ENCODE measurements at places on chromosomes 2 and 18.

DNA sequence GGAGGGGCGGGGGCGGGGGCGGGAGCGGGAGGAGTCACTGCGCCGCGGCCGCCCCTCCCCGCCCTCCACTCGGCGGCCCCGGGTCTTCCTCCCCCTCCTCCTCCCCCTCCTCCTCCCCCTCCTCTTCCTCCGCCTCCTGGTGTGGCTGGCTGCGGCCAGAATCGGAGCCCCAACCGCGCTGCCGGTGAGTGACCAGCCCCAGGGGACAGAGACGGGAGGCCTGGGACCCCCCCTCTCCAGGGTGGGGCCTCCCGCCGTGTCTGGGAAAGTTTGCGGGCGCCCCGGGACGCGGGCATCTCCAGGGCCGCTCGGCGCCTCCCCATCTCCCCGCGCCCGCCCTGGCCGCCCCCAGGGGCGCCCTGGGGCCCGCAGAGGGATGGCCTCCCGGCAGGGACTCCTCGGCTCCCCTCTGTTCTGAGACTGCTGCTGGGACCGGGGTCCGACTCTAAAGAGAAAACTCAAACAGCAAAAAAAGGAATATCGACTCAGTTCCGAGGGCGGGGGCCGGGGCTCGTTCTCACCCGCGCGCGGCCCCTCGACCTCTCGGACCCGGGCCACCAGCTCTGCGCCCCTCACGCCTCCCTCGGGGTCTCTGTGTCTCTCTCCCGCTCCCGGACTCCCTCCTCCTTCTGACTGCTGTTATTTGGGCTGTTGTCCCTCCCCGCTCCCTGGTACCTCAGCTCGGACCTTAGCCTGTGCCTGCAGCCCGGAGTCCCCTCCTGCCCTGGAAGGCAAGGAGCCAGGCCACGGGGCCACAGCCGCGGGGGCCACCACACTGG is at the start of gene STON1:
Gene STON1 (plus strand): TSS at position 122 of the 779 bp plus-strand sequence. CDS start 50,480 bp downstream, outside the sequence.
- peak; percentile 49 for DNase-seq

- DNase-seq = no peak
Observed at GRCh38 chr2:118084491-118085089, 3.7 kb upstream of the INSIG2 start.

DNA sequence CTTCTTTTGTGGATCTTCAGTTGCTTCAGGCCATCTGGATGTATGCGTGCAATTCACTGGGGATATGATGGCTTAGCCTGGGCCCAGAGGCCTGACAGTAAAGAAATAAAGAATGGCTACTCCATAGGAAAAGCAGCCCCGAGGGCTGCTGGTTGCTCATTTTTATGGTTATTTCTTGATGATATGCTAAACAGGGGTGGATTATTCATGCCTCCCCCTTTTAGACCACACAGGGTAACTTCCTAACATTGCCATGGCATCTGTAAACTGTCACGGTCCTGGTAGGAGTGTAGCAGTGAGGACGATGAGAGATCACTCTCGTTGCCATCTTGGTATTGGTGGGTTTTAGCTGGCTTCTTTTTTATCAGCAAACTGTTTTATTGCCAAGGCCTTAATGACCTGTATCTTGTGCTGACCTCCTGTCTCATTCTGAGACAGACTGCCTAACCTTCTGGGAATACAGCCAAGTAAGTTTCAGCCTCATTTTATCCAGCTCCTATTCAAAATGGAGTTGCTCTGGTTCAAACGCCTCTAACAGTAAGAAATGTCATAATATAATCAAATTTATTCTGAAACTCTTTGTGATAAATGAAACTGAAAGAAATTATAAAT is 60.5 kb downstream of the DSEL start:
- DNase-seq = no peak

GRCh38 chr2:26891-27290 is 19.4 kb downstream of the FAM110C start:
- no peak for DNase-seq

GRCh38 chr2:240906141-240906910 is at the start of gene CROCC2:
TSS of gene CROCC2 (plus strand) at chr2:240906336. CDS start at chr2:240906514, 178 bp downstream.
- no peak for DNase-seq

GRCh38 chr2:113181258-113182051 is 7.7 kb downstream of the PSD4 start:
- DNase-seq = no peak

All from head of caudate nucleus (tissue), 42 donors.